ENCODE measurements at places on chromosomes 12 and 14.

DNA sequence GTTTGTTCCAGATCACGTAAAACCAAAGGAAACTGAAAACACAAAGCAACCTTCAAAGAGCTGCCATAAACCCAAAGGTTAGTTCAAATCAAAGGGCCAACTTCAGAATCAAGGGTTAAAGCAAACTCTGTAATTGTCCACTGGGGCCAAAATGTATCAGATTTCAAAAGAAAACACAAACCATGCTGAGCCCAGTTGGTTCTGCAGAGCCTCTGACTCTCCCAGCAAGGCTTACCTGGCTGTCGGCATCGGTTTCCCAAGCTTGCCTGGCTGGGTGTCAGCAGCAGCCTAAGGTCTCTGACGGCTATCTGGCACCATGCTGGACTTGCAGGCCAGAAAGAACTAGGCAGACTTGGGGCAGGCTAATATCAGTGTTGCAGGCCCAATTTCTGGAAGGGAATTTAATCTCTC, 125.3 kb downstream of the DAD1 start:
- no peak for DNase-seq

GRCh38 chr14:100571837-100572236, 15.4 kb downstream of the BEGAIN start:
- no peak for DNase-seq

- no peak for DNase-seq
Observed at GRCh38 chr14:76309572-76310162, 66.3 kb upstream of the ESRRB start.

DNA sequence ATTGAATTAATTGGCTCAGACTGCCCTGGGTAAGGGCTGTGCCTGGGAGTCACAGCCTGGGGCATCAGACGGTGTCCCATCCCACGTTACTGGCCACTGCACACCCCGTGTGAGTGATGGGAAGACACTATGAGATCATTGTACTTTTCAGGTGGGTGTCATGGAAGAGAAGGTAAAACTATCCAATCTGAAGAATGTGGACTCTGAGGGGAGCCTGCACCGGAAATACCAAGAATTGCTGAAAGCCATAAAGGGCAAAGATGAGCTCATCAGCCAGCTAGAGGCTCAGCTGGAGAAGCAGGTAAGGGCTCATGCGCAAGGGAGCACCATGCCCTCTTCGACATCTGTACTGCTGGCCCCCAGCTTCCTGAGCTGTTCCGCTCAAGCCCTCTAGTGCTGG, 24.0 kb downstream of the PLEKHH1 start:
- DNase-seq, result no peak

GRCh38 chr12:29660847-29661246, 122.9 kb downstream of the TMTC1 start:
- DNase-seq, result no peak

DNA sequence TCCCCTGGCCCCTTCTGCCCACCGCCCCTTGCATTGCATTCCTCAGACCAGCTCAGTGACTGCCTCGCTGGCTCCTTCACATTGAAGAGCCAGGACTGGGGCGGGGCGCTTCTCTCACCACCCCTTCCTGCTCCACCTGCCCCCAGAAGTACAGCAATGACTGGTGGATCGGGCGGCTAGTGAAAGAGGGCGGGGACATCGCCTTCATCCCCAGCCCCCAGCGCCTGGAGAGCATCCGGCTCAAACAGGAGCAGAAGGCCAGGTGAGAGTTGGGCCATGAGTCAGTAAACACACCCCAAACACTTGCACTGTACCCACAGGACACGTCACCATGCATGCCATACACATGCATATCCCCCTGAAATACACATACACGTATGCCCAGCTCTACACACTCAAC, 5.8 kb downstream of the CACNB3 start:
- no peak for DNase-seq

GRCh38 chr12:121187501-121187900, 22.4 kb upstream of the P2RX4 start:
- no peak for DNase-seq

- DNase-seq, result peak; percentile 80
Observed at GRCh38 chr12:51814311-51815088, 34.0 kb downstream of the FIGNL2 start.

DNA sequence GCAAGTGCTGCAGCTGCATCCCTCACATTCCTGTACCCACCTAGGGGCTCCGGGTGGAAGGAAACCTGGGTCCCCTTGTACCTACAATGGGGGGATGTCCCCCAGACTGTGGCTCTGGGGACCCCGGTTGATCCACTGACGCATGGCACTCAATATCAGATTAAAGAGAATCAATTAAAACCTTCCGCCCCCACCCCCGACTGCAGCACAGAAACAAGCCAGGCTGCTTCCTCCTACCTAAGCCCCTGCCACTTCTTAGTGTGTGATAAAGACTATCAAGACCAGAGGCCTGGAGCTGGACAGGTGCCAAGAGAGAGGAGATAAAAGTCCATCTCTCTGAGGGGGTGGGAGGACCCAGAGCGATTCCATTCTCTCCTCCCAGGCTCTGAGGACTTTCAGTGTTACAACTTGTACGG, 28.2 kb upstream of the RPLP0 start:
- no peak for DNase-seq

DNA sequence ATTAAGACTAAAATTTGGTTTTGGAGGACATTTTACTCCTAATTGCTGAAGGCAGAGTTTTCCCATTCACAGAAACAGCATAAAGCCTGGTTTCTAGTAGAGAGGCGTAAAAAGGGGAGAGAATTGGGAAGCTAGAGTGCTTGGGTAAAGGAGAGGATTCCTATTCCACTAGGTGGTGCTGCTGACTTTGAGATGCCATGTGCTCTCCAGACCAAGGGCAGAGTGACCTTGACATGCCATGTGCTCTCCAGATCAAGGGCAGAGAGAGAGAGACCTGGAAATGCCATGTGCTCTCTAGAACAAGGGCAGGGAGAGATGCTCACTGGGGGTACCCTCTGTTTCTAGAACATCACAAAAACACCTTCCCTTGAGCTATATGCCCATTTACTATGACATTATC, 176.2 kb upstream of the PDZRN4 start:
- no peak for DNase-seq

- no peak for DNase-seq
Observed at GRCh38 chr12:100329800-100330199, 27.1 kb upstream of the SLC17A8 start.

GRCh38 chr12:112325622-112326207, 56.5 kb downstream of the HECTD4 start:
- no peak for DNase-seq

DNA sequence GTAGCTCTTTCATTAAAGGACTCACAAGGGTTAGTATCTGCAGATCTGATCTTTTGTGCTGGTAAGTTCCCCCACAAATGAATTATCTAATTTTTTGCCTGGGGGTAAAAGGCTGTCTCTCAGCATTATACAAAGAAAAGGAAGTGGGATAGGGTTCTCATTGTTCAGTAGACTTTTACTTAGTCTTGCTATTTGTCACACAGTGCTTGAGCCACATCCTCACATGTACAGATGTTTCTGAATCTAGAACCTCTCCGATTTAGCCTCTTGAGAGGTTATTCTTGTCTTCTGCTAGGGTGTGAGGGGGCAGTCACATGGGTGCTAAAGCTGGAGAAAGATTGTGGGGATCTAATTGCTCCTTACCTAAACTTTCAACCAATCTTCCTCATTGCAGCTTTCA, 93.0 kb downstream of the SLC41A2 start:
- no peak for DNase-seq

DNA sequence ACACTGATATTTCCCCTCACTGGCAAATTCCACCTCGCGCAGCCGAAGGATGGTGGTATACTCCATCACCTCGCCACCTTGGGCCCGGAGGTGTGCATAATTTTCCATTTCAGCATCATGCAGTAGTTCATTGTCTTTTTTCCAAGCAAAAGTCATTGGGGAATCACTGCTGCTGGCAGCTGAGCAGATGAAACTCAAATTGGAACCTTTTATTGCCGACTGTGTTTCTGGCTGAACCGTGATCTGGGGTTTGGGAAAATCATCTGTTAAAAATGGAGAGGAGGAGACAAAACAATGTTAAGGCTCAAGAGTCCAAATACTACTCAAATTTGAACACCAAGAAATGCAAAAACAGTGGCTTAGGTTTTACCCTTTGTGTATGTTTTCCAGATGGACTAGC, 39.7 kb downstream of the LRIG3 start:
- DNase-seq, result no peak

GRCh38 chr12:131025234-131025633, 71.5 kb downstream of the ADGRD1 start:
- no peak for DNase-seq

DNA sequence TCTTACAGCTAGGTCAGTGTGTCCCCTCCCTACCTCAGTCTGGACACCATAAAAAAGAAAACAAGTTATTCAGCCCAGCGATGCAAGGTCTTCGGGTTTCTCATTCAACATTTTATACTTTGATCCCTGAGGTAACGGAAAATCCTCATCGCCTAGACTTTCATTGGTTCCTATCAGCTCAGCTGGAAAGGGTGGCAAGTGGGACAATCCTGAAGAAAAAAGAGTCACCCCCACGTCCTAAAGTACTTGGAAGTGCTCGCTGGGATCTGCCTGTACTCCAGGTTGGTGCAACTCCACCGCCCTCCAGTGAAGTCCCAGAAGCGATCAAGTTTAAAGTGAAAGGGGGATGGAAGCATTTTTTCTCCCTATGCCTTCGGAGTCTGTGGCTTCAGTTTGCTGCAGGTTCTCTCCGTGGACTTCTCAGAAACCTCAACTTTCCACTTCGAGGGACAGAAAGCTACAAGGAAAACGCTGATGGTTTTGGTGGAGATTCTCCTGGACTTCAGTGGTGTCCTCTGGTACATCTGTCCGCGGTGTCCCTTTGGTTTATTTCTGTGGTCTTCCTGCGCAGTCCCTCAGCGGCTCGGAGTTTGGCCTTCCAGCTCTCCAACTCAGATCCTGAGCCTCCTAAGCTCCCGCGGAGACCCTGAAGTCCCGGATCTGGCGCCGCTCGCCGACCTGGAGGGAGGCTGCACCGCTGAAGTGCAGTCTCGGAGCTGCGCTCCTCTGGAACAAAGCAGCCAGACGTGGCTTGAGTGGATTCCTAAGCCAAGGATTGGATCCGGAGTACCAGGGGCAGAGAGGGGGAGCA, 1.8 kb upstream of the LRFN5 start:
- peak; percentile 80 for DNase-seq

DNA sequence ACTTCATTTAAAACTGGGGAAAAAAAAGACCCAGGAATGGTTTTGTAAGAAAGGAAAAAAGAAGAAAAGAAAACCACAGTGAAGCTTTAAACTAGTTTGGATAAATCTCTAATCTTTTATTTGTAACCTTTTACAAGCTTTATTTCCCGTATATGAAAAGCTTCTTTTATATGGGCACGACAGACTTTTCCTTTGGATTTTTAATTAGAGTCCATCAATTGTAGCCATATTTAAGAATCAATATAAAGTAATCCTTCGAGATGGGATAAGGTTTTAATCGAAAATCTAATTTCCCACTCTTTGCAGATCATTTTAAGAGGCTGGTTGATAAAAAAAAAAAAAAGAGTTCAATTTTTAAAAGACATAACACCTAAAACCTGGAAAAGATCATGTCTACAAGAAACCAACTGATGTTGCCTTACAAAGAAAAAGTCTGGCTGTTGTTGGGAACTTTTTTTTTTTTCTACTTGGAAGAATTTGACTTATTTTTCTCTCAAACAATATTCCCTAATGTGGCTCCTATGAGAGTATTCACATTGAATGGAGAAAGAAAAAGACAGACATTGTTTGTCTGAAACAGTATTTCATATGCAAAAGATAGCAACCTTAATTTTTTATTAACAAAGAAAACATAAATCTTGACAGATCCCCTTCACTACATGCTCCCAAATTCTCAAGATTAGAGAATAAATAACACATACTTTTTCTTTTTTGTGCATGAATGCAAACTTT, 4.9 kb upstream of the OTX2 start:
- no peak for DNase-seq

- DNase-seq, result no peak
Observed at GRCh38 chr14:79502136-79502750, 709.1 kb downstream of the DIO2 start.

DNA sequence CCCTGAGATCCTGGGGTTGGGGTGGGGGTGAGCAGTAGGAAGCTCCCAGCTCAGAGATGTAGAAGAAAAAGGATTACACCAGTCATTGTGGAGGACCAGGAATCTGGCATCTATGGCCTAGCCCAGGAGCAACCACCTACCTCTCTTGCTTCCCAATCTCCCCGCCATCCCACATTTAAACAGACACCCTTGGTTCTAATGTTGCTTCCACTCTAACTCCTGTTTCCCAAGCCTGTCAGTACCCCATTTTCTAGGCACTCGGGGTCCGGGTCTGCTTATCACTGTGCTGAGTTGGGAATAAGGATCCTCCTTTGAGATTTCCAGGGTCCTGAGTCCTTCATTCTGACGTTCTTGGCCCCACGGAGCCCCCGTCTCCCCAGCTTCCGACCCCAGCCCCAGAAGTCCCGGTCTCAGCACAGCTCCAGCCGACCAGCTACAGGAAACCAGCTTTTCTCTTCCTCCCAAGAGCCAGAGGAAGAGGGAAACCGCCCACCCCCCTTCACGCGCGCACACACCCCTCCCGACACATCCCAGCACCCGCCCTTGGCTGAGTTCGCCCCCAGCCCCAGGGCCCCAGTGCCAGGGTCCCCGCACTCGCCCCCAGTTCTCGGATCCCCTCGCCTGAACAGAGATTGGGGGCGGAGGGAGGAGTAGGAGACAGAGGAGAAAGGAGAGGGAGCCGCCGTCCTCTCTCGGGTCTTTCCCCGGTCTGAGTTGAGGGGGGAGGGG, 1.2 kb downstream of the ITGA5 start:
- no peak for DNase-seq

DNA sequence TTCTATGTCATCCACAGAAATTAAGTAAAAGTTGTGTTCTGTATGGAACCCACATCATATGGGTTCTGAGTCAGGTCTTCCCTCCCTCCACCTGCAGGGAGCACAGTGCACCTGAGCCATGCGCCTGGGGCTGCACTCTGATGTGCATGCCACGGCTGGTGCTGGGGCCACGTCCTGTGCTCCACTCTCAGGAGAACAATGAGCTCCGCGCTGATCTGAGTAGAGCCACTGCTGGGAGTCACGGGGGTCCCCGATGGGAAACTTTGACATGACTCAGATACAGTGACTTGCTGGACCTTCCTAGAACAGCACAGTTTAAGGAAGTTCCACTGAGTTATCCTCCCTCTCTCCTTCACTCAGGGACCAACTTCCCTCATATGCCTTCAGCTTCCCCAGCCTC, 683.4 kb downstream of the TMEM121 start:
- no peak for DNase-seq

DNA sequence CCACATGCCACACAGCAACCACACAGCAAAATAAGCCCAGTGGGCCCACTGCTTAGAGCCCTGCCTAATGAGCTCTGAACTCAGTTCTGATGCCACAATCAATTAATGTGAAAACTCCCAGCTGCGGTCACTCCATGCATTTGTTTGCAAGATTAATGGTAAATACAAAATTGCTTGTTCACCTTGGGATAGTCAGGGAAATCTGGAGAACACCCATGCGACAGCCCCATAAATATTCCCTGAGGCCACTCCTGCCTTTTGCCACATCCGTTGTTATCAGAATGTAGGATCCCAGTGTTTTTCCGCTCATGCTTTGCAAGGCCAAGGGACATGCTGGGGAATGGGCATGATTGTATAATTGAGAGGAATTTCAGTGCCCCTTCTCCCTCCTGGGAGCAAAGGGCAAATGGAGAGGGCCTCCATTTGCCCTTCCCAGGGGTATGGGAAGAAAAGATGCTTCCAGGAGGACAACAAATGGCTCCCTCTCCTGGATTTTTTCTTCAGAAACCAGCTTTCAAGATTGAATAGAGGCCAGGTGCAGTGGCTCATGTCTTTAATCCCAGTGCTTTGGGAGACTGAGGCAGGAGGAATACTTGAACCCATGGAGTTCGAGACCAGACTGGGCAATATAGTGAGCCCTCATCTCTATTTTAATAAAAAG, 30.8 kb upstream of the CMKLR1 start:
- no peak for DNase-seq
